ENCODE measurements at places on chromosomes 5 and 9.

DNA sequence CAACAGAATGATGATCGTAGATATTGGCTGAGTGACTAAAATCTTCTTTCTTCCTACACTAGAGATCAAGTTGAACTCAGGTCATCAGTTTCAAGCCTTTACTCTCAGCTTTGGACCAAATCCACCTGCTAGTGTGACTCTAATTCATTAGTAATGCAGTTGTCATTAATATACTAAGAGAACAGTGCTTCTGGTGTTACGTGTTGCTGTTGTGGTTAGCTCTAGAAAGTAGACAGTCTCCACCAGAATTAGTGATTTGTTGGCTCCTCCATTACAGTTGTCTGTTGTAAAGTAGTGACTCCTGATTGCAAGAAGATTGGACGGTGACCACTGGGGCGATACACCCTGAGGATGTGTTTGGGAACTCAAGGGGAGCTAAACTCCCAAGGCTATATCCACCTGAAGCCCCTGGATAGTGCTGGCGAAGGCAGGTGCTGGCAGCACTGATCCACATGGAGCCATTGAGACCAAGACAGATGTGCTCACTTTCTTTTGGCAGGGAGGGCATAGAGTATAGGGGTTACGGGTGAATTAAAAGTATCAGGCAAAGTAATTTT lies 3.1 kb downstream of the CAMK4 start:
- DNase-seq: no peak

DNA sequence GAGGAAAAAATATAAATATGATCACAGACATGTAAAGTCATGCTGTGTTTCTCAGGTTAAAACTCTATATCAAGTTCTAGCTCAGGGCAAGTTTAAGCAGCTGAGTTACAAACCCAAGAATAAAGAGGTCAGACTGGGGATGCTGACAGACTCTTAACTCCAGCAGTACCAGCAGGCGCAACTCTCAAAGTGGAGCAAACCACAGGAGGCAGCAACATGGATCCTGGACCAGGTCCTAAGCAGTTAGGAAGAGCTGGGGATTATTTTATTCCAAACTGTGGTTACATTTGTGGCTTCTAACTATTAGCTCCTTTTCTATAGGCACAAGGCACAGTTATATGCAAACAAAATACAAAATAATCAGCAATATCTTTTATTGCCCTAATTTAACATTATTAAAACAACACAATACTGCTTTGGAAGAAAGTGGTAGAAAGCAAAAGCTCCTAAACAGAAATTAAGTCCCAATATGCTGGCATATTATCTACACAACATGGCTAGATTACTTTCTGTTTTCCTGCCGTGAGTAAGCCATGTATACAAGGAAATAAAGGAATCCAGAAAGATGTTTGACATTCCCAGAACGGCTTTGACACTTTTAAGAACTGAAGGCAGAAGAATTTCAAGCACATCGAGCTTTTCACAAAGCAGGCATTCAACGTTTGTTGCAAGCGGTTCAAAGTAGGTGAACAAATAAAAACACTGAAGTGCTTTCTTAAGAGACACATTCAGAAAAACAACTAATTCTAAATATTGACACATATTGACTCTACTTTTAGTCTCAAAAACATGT lies 378.8 kb upstream of the ZNF608 start:
- no peak for DNase-seq

DNA sequence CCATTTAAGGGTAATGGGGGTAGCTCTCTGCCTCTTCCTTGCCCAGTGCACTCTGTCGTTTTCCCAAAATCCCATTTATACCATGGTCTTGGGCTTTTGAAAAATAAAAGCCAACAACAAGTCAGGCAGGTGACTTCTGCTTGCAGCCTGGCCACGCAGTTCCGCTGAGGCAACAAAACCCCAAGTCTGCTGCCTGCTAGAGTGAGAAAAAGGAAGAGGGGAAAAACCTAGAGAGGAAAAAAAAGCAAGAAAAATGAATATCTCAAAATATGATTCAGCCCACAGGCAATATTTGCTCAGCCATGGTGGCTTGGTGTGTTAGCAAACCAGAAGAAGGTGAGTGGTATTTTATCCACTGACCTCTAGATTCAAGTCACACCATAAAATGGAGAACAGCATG lies 148.2 kb upstream of the FSTL4 start:
- DNase-seq: no peak

DNA sequence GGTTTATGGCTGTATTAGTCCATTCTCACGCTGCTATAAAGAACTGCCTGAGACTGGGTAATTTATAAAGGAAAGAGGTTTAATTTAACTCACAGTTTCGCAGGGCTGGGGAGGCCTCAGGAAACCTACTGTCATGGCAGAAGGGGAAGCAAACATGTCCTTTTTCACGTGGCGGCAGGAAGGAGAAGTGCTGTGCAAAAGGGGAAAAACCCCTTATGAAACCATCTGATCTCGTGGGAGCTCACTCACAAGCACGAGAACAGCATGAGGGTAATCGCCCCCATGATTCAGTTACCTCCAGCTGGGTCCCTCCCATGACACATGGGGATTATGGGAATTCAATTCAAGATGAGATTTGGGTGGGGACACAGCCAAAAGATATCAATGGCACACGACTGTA lies 13.9 kb downstream of the LRRC70 start:
- no peak for DNase-seq

GRCh38 chr5:76641514-76642120 lies 18.4 kb upstream of the F2RL2 start:
- DNase-seq: peak; percentile 87

DNA sequence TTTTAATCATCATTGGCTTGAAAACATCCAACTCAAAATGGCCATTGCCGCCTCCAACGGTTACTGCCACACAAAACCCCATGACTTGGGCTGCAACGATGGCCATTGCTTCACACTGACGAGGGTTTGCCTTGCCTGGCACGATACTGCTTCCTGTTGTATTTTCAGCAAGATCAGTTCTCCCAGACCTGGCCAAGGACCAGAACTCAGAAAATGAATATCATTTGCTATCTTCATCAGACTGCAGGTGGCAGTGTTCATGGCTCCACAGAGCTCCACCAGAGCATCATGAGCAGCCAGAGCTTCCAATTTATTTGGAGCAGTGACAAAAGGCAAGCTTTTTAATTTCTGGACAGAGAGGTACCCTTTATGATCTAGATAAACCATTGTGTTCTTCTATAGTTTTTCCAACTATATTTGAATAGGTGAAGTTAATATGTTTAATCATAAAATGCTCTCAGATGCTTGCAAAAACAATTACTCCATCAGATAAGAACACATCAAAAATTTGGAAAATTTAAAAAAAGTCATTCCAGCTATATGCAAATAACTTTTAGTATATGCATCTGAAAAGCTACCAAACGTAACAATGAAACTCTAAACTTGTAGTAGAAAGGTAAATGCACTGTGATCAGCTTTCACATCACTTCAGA lies 10.4 kb downstream of the AMACR start:
- DNase-seq: peak; percentile 75

DNA sequence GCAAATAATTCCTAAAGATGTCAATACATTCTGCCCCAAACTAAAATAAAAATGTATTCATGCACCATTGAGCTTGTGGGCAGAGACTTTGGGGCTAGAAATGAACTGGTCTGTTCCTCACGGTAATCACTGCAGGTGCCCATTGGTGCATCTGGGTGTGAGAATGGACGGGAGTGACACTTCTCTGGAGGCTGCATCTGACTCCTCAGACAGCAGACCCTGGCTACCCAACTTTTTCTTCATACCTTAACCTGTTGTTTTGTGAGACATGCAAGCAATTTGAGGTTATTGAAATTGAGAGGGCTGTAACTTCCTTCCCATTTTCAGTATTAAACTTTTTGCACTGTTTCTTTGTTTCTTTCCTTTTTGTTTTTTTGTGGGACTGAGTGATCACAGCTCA lies 333.4 kb downstream of the ICE1 start:
- DNase-seq: no peak

- DNase-seq: no peak
These were observed 216.7 kb downstream of the NFIB start for GRCh38 chr9:14097215-14097614.

GRCh38 chr9:131423171-131423581 lies 29.3 kb downstream of the PRRC2B start:
- no peak for DNase-seq

DNA sequence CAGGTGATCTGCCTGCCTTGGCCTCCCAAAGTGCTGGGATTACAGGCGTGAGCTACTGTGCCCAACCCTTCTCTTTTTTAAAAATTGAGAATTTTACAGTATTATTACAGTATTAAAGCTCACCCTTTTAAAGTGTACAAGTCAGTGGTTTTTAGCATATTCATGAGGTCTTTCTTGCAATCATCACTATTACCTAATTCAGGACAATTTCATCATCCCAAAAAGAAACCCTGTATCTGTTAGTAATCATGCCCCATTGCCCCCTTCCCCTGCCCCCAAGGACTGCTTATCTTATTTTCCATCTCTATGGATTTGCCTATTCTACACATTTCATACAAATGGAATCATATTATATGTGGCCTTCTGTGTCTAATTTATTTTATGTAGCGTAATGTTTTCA lies 22.6 kb upstream of the MEGF9 start:
- no peak for DNase-seq

- no peak for DNase-seq
These were observed 1.1 kb downstream of the FAT2 start for GRCh38 chr5:151589878-151590570.

DNA sequence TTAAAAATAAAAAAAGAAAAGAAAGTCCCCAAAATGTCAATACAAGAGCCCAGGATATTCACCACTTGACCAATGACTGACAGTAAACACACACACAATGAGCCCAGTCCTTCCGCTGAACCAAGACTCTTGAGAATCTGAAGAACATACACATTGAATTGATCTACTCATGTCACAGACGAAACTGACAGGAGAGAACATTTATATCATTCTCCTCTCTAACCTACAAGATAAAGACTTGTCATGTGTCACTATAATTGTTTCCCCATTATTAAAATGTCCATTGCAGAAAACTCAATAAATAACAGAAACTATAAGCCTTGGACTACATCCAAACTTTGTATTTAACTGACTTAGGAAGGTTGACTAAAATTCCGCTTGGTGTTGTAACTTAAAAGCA lies 296.7 kb downstream of the EPB41L4A start:
- DNase-seq: no peak

- DNase-seq: no peak
These were observed 583.9 kb upstream of the CTNND2 start for GRCh38 chr5:12488161-12488560.

- no peak for DNase-seq
These were observed 60.9 kb upstream of the UBAC1 start for GRCh38 chr9:136021872-136022681.

DNA sequence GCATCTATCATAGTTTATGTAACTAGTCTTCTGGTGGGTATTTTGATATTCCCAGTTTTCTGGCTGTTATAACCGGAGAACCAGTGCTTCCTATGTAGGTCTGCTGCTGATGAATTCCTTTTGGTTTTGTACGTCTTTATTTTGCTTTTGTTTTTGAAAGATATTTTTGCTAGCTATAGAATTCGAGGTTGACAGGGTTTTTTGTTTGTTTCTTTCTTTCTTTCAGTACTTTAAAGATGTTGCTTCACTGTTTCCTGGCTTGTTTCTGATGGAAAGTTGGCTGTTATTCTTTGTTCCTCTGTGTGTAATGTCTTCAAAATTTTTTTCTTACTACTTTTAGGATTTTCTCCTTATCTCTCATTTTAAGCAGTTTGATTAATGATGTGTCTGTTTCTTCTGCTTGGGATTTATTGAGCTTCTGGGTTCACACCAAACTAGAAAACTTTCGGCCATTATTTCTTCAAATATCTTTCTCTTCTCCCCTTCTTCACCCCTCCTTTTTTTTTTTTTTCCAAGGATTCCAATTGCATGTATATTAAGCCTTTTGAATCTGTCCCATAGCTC lies 27.5 kb downstream of the ZNF618 start:
- no peak for DNase-seq

DNA sequence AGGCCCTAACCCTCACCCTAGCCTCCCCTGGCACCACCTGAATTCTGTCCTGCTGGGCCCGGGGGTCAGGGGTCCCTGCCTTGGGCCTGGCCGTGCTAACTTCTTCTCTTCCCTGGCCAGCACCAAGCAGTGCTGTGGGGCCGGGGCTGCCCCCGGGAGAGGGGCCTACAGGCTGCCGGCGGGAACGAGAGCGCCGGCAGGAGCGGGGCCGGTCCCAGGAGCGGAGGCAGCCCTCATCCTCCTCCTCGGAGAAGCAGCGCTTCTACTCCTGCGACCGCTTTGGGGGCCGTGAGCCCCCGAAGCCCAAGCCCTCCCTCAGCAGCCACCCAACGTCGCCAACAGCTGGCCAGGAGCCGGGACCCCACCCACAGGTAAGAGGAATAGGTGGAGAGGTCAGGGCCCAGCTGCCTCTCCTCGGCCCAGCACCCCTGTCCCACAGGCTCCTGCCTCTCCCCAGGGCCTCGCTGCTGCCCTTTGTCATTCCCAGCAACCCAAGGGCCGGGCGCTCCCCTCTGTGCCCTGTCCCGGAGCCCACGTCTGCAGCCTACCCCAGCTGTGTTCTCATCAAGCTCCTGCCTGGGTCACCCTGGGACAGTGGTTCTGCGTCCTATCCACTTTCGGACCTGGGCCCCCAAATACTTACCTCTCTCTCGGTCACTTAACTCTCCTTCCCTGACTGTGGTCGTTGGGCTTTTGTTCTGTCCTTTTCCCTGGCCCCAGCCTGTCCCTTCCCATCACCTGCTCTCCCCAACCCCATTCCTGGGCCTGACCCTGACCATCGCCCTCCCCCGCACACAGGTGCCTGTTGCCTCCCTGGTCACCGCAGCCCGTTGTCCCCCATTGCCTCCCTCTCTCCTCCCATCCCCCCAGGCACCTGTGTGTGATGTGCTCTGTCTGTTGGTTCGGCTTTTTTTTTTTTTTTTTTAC lies 243.2 kb downstream of the CACNA1B start:
- no peak for DNase-seq

DNA sequence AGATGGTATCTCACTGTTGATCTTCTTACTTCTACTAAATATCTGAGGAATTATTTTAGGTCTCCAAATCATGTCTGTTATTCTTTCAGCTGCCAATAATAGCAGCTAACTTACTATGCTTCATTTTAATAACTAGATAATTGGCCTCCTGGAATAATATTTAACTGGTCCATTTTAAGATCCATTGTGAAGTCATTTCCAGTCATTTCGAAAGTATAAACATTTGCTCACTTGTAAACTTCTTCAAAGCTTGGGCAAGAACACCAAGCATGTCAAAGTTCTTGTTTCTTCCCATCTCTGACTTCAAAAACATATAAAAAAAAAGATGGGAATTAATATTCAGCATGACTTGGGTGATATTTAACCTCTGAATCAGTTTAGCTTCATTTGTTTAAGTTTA lies 61.4 kb upstream of the MRPS30 start:
- DNase-seq: no peak

GRCh38 chr9:7147121-7148090 lies 389.6 kb downstream of the KDM4C start:
- no peak for DNase-seq

Data from OCI-M1 (cell line).